ENCODE measurements at places on chromosomes 6 and 20.

DNA sequence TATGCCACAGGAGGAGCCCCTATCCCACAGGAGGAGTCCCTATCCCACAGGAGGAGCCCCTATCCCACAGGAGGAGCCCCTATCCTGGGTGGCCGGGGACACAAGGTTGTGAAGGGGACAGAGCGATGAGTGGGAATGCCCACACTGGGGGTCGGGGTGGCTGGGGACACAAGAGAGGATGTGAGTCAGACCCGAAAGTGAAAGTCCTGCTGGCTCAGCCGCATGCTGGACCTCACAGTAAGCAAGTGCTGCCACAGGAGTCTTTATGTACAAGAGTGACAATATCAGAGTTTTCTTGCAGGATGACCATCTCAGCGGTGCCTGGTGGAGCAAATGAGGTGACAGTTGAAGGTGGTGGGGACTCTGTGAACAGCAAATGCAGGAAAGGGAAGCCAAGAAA, 93.7 kb downstream of the PSMB1 start:
- DNase-seq = no peak

GRCh38 chr6:152309648-152310047, 327.5 kb downstream of the SYNE1 start:
- DNase-seq = peak; percentile 30

DNA sequence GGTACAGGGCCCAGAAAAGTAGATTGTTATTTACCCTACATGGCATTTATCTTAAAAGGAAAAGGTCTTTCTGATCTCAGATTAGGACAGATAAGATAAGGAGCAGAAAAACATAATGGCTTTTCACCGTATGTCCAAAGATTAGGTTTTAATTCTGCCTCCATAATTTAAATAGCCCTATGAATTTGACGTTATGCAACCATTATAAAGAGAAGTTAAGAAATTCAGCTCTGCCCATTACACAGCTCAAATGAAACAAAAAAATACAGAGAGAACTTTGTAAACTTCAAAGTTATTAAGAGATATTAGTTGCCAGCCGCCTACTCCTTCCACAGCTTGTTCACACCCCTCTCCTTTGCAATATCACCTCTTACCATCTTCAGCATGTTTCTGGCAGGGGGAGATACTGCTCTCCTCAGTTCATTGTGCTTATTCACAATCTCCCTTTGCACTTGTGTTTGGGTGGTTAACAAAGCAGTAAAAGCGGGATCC, 8.1 kb downstream of the CRISP3 start:
- DNase-seq = no peak

DNA sequence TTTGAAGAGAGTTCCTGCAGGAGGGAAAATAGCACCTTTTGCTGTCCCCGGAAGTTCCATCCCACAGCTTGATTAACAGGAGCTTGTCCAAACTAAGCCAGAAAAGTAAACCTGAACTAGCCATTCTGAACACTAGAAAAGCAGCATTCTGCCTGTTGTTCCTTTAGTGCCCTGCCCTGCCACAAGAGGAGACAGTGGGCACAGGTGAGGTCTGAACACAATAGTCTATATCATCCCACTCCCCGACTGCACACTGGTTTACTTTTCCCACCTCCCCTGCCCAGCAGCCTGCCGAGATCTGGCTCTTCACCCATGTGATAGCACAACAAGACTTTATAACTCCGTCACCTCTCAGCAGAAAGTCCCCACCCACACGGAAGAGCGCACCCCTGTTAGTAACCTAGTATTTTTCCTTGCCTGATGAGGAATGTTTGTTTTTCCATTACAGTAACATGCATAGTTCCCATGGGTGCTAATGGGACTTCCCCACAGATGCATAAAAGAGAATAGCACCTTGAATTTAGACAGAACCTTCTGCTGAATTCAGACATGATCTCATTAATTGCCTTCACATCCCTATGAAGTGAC, 59.7 kb downstream of the TFAP2A start:
- DNase-seq = no peak

GRCh38 chr20:33337119-33337518, 54.1 kb downstream of the BPIFB1 start:
- DNase-seq = no peak

- no peak for DNase-seq
Observed at GRCh38 chr6:165988302-165988756, 179.3 kb downstream of the TBXT start.

DNA sequence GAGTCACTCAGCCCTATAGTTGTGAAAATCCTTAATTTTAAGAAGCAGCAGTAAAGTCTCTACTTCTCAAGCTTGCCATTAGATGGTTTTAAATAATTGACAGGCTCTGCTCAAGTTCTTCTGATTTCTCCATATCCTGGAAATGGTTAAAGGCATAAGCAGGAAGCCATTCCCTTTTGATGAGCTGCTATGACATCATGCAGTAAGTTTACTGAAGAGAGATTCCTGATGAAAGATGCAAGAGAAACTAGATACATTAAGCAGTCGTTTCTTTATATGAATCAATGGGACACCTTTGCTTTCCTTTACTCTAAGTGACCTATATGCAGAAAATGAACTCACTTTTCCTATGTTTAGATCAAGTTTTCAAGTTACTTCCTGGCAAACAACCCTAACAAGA, 9.8 kb downstream of the POPDC3 start:
- DNase-seq = no peak

DNA sequence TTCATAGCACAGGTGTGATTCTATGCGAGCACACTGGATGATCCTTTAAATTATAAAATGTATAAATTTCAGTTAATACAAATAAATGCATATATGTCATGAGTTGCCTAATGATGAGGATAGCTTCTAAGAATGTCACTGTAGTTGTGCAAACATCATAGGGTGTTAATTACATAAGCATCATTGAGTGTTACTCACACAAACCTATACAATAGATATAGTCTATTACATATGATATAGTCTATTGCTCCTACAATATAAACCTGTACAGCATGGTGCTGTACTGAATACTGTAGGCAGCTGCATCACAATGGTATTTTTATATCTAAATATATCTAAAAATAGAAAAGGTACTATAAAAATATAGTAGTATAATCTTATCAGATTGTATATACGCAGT, 159.0 kb downstream of the PTPRK start:
- DNase-seq = no peak

DNA sequence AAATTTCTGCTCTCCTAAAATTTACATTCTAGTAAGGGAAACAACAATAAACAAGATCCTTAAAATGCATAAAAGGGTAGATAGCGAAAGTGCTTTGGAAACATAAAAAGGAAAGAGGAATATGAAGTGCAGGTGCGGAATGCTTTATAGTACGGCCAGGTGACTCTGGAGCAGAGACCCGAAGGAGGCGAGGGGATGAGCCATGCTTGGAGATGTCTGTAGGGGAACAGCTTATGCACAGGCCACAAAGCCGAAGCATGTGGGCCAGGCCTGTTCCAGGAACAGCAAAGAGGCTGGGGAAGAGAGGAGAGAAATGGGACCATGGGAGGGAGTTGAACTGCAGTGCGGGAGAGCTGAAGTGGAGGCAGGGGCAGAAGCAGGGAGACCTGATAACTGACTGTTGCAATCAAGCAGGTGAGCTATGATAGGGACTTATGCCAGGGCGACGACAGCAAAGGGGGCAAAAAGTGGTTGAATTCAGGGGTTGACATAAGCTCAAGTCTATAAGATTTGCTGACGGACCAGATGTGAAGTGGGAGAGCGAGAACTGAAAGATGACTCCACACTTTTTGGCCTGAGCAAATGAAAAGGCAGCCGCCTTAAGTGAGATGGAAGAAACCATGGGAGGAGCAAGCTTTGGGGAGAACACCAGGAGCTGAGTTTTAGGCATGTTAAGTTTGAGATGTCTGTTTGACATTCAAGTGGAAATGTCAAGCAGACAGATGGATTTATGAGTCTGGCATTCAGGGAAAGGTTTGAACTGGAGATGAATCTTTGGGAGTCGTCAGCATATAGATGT, 83.1 kb downstream of the CNBD2 start:
- no peak for DNase-seq

- DNase-seq = no peak
Observed at GRCh38 chr6:30687659-30688431, 1.4 kb upstream of the PPP1R18 start.

GRCh38 chr6:30722280-30723112, 2.3 kb downstream of the TUBB start:
- peak; percentile 77 for DNase-seq

DNA sequence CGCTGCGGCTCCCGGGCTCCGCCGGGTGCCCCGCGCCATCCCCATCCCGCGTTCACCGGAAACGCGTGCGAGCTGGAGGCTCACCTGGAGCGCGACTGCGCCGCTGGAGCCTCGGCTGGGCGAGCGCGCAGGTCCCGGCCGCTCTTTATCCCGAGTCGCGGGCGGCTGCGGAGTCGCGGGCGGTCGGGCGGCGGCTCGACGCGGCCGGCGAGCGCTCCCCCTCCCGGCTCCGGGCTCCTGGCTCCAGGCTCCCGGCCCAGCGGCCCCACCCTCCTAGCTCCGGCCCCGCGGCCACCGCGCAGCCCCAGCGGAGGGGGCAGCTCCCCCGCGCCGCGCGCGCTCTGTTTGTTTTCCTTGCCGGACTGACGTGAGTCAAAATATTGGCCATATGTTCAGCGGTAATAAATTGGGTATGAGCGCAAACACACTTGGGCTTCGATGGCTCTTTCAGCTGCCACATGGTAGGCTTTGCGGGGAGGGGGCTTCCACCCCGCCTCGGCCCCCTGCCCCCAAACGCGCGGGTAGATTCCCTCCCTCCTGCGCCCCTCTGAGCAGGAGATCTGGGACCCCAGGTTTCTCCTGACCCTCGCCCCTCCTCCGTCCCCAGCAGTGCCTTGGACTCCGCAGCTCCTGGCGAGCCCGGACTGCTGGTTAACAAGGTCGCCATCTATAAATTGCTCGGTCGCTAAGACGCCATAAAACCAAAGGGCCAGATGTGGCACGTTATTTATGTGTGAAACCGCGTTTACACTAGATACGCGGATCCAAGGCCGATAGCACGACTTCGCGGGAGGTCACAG, 8.8 kb upstream of the NKX2-2 start:
- DNase-seq = no peak

Data from CD8-positive, alpha-beta memory T cell (primary cell).